Tibial nerve (tissue), 4 donors: ENCODE measurements at places on chromosomes 5 and 9. TPM values are rescaled to one million over a fixed set of nuclear protein-coding genes. Genes with fewer than 3 reads are reported as not detected.

- DNase-seq: no peak
Measured at GRCh38 chr9:138011951-138012500, 134.4 kb downstream of the CACNA1B start.

VLDLR gene
- total RNA-seq: 10.8 TPM

REEP2 gene
- 5.7 TPM for total RNA-seq

ERP44 gene
- total RNA-seq: 16.0 TPM

- DNase-seq: no peak
Measured at GRCh38 chr9:90735952-90736351, 65.7 kb upstream of the SYK start.

GRCh38 chr5:60535198-60535597, 164.8 kb downstream of the DEPDC1B start:
- DNase-seq: no peak

- DNase-seq: no peak
Measured at GRCh38 chr5:144511580-144512072, 341.0 kb downstream of the KCTD16 start.
